ENCODE measurements at places on chromosomes 1 and 21.

DNA sequence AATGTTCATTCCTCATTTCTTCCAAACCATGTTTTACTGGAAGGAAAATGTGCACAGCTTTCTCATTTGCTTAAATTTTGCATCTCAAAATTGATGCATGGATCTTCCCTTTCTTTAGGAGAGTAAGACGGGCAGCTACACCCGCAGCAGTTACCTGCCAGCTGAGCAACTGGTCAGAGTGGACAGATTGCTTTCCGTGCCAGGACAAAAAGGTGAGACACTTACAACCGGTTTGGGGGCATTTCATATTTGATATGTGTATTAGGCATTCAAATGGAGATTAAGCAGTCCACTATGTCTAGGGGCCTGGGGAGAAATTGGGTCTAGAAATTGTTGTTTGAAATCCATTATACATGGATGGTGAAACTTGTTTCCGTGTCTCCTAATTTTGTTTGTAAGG, 12.9 kb downstream of the C8A start:
- DNase-seq: no peak

- DNase-seq: no peak
Observed at GRCh38 chr1:170700842-170701615, 37.1 kb downstream of the PRRX1 start.

DNA sequence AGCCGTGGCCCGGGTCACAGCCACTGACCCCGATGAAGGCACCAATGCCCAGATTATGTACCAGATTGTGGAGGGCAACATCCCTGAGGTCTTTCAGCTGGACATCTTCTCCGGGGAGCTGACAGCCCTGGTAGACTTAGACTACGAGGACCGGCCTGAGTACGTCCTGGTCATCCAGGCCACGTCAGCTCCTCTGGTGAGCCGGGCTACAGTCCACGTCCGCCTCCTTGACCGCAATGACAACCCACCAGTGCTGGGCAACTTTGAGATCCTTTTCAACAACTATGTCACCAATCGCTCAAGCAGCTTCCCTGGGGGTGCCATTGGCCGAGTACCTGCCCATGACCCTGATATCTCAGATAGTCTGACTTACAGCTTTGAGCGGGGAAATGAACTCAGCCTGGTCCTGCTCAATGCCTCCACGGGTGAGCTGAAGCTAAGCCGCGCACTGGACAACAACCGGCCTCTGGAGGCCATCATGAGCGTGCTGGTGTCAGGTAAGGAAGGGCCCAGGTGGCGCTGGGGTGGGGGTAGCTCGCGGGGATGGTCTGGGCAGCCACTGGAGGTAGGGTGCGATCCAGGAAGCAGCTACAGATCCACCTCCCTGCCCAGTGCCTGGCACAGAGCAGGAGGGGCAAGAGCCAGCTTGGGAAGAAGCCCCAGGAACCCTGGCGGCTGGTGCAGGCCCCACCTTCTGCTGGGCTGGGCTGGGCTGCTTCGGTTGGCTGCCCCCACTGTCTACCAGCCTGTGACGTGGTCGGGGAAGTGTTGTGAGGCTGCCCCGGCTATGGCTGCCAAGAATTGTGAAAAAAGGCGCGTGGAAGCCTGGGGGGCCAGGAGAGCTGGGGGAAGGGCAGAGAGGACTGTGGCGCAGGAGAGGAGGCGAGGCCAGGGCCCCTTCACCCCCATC, 3.8 kb downstream of the CELSR2 start:
- DNase-seq: peak; percentile 83

DNA sequence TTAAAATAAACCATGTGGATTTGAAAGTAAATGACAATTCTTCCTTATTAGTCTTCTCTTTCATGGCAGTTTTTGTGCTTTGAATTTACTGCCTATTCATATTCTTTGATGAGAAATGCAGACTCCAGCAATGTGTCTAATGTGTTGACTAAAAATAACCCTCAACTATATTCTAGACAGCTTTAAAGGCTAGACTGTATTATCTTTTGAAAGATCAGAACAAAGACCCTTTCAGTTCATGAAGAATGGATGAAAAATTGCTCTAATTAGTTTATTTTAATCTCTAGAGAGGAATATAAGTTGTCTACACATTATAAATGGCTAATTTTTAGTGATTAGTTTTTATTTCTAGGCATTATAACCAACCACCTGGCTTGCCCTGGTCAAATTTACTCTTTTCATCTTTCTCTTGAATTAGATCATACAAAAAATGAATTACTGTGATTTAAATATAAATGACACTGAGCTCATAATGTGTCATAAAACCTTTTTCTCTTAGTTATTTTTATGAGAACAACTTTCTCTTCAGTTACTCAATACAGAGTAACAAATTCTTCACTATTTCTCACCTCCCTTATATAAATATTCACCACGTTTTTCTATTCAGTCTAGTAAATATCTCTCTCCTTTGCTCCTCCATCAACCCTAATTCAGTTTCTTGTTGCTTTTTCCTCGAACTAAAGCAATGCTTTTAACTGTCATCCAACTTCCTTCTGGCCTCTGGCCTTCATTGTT, 428.5 kb upstream of the TMPRSS15 start:
- no peak for DNase-seq

DNA sequence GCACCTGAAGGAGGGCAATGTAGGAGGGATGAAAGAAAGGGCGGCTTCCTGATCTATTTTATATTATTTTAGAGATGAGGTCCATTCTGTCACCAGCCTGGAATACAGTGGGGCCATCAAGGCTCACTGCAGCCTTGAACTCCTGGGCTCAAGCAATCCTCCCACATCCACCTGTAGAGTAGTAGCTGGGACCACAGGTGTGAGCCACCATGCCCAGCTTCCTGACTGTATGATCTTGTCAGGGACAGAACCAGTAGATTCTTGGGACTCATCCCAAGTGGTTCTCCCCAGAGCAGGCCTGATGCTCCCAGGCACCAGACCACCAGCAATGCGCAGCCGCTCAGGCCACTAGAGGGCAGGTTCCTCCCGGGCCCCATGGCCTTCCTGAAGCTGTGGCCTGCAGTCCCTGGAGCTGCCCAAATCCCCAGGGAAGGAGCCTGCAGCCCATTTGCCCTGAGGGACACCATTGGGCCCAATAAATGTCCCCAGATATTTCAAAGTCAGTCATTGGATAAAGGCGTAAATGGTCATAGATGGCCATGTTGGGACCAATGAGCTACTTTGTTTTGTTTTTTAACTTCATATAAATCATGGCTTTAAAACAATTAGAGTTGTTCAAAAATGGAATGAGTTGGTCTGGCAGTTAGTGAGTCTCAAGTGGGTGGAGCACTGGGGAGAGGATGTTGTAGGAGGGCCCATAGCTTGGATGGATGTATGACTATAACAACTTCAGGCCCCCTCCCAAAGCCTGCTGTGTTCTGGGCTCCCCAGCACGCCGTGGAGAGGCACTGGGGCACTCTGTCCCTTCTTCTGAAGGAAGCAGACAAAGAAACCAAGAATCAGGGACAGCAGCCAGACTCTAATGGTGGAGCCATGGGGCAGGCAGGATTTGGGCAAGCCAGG, 44.7 kb upstream of the GOLT1A start:
- DNase-seq: peak; percentile 79

DNA sequence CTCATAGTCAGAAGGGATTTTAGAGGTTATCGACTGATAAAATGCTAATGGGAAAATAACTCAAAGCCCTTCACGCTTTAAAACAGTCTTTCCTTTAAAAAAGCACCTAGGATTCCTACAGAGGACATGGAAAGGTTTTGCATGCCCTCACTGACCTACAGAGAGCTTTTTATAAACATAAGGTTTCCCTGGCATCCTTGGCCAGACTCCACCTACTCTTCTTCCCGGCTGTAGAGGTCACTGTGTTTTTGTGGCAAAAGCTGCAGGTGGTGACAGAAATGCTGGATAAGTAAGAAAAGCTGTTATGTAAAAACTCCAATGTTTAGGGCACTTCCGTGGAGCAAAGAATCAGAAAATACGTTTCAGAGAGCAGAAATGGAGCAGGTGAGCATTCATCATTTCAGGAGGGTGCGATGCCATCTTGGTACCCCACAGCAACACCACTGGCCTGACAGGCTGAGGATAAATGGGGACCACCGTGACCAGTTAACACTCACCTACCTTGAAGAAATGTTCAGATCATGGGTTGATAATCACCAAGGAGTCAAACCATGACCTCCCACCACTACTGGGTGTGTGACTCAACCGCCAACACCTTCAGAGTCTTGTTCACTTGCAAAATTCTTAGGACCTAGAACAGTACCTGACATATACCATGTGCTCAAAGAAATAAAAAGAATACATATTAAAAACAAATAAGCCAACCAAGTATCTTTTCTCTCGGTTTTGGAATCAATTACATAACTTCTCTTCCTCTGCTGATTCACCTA, 46.6 kb downstream of the SSBP3 start:
- DNase-seq: no peak

Measured in pons (tissue), 1 donor.